Mesenteric fat pad (tissue), 1 donor: ENCODE measurements at places on chromosomes 4 and X.

GRCh38 chr4:124111411-124111810, 601.1 kb downstream of the ANKRD50 start:
- DNase-seq = no peak

DNA sequence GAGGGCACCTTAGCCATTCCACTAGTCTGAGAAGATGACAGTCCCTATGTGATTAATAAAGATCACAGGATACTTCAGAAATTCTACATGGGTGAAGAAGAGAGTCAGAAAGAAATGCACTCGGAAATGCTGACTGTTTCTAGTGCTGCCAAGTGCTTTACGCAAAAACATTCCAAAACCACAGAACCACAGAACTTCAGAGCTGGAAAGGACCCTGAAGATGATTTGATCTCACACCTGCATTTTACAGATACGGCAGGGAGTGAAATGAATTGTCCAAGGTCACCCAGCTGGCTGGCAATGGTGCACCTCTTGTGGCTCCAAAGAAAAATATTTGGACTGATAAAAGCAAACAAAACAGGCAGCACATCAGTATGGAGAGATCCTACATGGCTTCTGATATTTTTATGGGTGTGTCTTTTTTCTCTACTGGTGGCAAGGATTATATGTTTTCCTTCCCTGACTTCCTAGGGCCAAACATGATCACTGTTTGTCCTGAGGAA, 115.9 kb downstream of the MAML3 start:
- no peak for DNase-seq

DNA sequence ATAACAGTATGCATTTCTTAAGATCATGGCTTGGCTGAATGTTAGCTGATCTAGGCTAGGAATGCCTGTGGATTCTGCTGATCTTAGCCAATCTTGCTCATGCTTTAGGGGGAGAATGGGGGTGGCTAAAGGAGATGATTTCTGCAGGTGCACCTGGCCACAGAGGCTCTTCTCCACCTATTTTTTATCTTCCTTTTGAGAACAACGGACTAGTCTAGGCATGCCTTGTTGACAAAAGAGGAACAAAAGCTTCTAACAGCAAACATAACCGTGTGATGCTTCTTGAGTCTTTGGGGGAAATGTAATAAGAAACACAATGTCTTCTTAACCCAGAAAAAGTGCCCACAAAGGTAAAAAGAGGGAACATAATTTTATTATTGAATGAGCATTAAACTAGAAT, 743.5 kb downstream of the ARAP2 start:
- no peak for DNase-seq

DNA sequence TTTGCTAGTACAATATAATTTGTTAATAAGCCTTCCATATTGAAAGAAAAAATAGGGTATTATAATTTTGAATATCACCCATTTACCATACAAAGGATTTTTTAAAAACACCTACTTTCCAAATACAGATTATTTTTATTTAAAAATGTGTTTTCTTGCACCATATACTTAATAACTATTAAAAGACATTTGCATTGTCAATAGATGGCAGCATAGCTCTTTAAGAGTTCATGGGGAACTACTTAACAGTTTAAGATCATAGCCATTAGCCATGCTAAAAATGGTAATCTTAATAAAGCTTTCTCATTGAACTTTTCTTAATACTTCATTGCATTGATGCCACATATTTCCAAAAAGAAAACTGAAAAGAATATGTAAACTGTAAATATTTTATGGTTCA, 1995.9 kb downstream of the C4orf33 start:
- DNase-seq = no peak

- no peak for DNase-seq
Observed at GRCh38 chr4:6539009-6539764, 35.8 kb upstream of the MAN2B2 start.

DNA sequence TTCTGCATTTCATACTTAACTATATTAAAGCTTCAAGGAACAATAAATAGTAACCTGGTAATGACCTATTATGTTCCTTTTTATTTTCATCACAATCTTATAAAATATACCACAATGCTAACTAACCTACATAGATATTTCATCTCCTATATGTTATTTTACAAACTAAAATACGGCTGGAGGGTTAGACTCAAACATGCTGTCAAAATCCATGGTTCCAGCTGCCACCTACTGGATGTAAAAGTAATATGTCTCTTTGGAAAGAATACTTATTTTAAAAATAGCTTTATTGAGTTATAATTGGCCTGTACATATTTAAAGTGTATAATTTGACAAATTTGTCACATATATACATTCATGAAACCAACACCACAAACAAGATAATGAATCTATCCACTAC, 15.0 kb downstream of the RGN start:
- no peak for DNase-seq

- DNase-seq = no peak
Observed at GRCh38 chrX:77936299-77936698, 25.8 kb downstream of the ATP7A start.

DNA sequence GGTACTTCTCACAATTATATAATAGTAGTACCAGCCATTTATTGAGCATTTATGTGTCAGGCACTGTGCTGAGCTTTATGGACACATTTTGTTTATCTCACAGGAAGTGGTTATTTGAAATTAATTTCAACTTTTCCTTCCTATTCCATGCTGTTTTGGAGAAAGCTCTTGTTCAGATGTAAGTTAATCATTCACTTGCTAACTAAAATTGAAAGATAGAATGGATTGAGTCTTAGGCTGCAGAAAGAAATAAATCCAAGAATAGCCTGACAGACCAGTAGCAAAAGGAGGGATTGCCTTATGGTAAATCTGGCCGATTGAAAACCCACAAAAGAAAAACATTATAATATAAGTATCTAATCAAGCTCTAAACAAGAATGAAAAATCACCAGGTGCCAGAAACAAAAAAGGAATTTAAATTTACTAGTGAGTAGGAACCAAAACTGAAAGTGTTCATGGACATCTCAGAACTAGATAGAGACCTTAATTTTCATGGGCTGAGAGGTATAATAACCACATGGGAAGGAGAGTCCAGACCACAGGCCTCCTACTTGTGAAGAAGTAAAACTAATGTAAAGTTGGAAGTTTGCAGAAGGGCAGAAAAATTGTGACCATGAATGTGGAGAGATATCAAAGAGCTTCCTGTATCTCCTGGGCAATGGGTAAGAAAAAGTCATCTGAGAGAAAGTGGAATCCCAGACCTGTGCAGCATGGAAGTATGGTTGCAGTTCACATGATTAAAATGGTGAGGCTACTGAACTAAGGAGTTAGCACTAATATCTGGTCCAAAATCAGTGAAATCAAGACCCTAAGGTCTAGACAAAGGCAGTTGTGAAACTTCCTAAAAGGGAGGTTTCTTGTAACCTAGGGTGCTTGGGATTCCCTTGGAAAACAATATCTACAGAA, 38.0 kb downstream of the RADX start:
- DNase-seq = no peak

GRCh38 chrX:72089254-72089653, 42.5 kb downstream of the RTL5 start:
- no peak for DNase-seq

DNA sequence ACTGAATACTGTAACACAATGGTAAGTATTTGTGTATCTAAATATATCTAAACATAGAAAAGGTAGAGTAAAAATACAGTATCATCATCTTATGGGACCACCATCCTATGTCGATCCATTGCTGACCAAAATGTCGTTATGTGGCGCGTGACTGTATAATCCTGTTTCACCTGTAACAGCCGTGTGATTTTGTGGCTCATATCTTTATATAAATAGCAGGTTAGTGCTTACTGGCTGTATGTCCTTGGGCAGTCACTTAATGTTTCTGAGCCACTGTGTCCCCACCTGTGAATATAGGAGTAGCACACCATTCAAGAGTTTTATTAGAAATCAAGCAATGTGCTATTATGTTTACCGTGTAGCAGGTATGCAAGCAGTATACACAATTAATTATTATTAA, 226.2 kb upstream of the FAT1 start:
- DNase-seq = no peak

- no peak for DNase-seq
Observed at GRCh38 chr4:2862528-2862927, 18.9 kb downstream of the ADD1 start.

DNA sequence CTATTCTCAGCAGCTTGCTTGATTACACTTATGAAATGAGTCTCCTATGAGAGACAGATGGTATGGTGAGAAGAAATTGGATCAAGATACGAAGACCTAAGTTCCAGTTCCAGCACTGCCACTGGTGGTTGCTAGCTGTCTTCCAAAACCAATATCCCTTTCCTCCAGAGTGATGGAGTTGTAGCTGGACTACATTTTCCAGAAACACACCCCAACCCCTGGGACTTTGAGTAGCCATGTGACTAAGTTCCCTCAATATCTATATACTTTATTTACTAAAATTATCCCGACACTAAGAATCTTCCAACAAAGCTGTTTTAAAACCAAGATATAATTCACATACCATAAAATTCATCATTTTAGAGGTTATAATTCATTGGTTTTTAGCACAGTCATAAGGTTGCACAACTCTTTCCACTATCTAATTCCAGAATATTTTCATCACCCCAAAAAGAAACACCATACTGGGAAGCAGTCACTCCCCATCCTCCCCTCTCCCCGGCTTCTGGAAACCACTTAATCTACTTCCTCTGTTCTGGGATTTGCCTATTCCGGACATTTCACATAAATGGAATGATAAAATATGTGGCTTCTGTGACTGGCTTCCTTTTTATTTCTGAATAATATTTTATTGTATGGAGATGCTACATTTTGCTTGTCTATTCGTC, 118.0 kb downstream of the MANBA start:
- no peak for DNase-seq

DNA sequence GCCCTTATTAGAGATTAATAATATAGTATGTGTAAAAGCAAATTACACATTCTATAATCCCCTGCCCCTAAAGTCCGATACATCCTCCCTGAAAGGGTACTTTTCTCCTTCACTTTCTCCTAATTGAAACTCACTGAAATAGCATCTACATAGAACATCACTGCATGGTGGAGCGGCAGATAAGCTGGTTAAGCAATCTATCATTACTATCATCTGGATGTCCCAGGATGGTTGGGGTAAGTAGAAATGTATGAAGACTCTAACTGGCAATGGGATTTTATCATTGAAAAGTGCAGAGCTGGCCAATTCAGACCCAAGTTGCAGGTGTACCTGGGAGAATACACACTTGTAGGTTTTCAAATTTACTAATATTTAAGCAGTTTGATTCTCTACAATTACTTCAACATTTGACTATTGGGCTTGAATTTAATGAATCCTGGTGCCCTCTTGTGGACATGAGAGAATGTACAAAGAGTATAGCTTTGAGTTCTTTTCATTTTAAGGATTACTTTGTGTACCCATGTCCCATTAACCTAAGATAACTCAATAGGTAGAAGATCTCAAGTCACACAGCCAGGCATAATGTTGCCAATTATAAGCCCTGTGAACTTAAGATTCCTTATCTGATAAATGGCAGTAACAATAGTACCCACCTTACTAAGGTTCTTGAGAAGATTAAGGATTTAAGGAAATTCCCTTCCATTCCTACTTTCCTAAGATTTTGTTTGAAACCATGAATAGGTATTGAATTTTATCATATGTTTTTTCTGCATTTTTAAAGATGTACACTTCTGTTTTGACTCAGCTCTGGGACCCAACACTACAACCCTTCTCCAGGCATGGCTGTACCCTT, 69.8 kb downstream of the SHROOM3 start:
- DNase-seq = no peak

DNA sequence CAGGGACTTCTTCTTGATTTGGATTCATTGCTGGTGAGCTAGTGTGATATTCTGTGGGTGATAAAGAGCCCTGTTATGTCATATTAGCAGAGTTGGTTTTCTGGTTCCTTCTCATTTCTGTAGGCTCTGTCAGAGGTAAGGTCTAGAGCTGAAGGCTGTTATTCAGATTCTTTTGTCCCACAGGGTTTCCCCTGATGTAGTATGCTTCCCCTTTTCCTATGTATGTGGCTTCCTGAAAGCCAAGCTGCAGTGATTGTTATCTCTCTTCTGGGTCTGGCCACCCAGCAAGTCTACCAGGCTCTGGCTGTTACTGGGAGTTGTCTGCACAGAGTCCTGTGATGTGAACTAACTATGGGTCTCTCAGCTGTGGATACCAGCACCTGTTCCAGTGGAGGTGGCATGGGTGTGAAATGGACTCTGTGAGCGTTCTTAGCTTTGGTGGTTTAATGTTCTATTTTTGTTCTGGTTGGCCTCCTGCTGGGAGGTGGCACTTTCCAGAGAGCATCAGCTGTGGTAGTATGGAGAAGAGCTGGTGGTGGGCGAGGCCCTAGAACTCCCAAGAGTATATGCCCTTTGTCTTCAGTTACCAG, 373.7 kb downstream of the AR start:
- DNase-seq = no peak

DNA sequence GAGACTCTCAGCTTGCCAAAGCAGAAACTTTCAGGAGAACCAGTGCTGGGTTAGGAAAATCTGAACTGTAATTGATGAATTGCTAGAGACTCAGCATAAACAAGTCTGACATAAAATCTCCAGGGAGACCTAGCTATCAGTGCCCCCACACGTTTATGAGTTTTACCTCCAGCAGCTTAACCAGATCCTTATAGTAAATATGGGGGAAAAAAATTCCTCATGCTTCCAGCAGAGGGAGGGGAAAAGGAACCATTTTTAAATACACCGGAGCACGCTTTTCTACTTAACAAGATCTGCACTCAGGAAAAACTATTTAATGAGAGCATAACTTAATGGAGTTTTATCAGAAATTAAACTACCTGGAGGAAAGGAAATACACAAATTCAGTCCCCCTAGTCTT, 1040.7 kb upstream of the INTU start:
- no peak for DNase-seq

DNA sequence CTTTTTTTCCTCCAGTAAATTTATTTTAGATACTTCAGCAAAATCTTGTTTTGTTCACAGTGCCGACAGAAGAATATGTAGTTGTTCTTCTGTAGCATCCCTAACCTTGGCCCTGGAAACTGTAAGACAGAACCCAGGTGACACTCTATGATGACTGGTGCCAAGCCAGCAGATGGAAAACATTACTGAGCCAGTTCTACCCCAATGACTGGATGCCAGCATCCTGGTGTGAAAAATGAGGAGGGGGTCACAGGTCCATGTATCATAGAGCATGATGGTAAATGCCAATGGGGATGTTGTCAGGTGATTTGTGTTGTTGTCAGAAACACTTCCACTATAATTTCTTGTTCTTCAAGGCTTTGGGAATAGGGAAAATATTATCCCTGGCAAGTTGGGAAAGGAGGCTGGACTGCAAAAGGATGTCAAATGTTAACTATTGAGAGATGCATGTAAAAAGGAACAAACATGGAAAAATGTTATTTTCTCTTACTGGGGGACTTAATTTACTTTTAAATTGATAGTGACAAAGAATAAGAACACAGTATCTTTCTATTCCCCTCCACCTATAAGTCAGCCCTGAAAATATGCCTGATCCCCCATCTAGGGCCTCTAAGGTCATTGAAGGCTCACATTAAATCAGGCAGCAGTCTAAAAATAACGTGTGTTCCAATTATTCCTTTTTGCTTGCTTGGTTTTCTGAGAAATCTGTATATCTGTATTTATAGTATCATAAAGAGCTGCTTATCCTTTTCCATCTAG, 159.8 kb downstream of the RASL11B start:
- DNase-seq = no peak
